Bronchus fibroblast of lung (primary cell): ENCODE measurements at places on chromosomes 3 and 15. TPM values are rescaled to one million over a fixed set of nuclear protein-coding genes. Genes with fewer than 3 reads are reported as not detected.

The ITIH4 gene
- total RNA-seq: 0.45 and 0.67 TPM in 2 replicates

The SAMD7 gene
- total RNA-seq: not detected in 2 replicates

The GALNT15 gene
- 10.4 and 10.9 TPM in 2 replicates for total RNA-seq

The SNX22 gene
- under 0.01 and 0.17 TPM in 2 replicates for total RNA-seq

The DOCK3 gene
- total RNA-seq: under 0.01 TPM in 2 replicates

The TATDN2 gene
- 10.4 and 11.6 TPM in 2 replicates for total RNA-seq

The FRMD4B gene
- 0.67 and 0.89 TPM in 2 replicates for total RNA-seq

The KLHL6 gene
- not detected in 2 replicates for total RNA-seq

The DNAJC13 gene
- 23.3 and 27.1 TPM in 2 replicates for total RNA-seq

The IQCF5 gene
- total RNA-seq: not detected in 2 replicates

The BCHE gene
- 10.0 and 17.3 TPM in 2 replicates for total RNA-seq

The TEX55 gene
- not detected in 2 replicates for total RNA-seq

The KCNMB3 gene
- 0.34 and 0.89 TPM in 2 replicates for total RNA-seq

The HHLA2 gene
- not detected in 2 replicates for total RNA-seq

The MUC4 gene
- total RNA-seq: not detected in 2 replicates

The TRH gene
- 0.15 TPM in 1 of 2 replicates, not detected in the other for total RNA-seq

The INSYN1 gene
- 0.17 and 0.30 TPM in 2 replicates for total RNA-seq

The SLC28A1 gene
- not detected in 2 replicates for total RNA-seq

The GPR176 gene
- 80.7 and 86.2 TPM in 2 replicates for total RNA-seq

The SPINK8 gene
- total RNA-seq: not detected in 2 replicates

The EIF1B gene
- total RNA-seq: 11.7 and 14.0 TPM in 2 replicates

The ADGRG7 gene
- total RNA-seq: not detected in 2 replicates

The AMIGO3 gene
- 0.50 and 1.2 TPM in 2 replicates for total RNA-seq

The GADL1 gene
- not detected in 2 replicates for total RNA-seq
